ENCODE measurements at places on chromosomes 2 and 18.

DNA sequence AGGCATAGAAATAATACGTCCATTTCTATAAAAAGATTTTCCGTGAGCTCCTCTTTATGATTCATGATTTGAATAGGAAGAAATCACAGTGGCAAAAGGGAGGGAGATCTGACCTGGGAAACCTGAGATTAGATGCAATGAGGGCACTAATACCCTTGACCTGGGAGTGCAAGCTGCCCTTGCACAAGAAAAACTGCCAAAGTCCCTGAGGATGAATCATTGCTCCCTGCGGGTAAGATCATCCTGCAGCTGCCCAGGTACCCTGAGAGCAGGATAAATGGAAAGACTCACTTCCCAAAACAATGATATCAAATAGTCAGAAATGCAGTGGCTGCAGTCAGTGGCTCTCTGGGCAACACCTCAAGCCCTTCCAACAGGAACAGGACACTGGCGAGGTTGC, 11.6 kb downstream of the FHL2 start:
- no peak for DNase-seq

DNA sequence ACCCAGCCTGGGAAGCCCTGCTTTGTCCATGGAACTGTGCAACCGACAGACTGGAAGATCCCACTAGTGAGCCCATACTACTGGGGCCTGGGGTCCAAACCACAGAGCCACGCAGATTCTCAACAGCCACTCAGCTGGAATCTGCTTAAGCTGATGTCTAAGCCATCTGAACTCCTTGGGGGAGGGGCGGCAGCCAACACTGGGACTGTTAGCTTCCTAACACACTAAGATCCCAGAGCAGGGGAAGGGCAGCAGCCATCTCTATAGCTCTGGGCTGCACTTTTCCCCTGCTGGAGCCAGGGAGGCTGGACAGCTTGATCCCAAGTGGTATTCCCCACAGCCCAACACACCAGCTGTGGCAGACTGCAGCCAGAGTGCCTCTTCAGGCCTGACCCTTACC, 118.3 kb downstream of the RPRM start:
- DNase-seq, result no peak

DNA sequence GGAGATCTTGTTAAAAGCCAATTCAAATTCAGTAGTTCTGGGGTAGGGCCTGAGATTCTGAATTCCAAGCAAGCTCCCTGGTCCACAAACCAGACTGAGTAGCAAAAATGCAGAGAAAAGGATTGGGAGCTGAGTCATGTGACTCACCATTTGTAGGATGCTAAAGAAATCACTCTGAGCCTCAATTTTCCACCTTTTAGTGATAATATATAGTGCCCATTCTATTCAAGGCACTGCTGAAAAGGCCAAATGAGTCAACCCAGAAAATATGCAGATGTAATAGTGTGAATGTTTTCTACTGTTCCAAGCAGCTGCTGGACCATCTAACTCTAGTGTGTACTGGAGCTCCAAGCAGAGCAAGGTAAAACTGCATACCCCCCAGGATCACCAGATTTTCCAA, 47.2 kb downstream of the SLC14A2 start:
- peak; percentile 67 for DNase-seq

DNA sequence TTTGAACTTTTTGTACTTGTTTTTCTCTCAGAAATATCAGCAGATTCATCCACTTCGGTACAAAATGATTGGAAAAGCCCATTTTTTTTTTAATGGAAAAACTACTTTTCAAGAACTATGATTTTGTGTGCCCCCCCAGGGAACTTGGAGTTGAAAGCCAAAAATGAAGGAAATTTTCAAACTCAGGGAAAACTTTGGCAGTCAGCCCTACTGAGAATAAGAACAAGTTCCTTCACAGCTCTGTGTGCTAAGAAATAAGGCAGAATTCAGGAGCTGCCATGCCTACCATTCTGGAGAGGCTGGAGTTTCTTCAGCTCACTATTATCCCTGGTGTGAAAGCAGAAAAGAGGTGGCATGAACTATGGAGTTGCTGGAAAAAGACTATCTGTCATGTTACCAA, 226.0 kb upstream of the SLC35G4 start:
- DNase-seq, result no peak

DNA sequence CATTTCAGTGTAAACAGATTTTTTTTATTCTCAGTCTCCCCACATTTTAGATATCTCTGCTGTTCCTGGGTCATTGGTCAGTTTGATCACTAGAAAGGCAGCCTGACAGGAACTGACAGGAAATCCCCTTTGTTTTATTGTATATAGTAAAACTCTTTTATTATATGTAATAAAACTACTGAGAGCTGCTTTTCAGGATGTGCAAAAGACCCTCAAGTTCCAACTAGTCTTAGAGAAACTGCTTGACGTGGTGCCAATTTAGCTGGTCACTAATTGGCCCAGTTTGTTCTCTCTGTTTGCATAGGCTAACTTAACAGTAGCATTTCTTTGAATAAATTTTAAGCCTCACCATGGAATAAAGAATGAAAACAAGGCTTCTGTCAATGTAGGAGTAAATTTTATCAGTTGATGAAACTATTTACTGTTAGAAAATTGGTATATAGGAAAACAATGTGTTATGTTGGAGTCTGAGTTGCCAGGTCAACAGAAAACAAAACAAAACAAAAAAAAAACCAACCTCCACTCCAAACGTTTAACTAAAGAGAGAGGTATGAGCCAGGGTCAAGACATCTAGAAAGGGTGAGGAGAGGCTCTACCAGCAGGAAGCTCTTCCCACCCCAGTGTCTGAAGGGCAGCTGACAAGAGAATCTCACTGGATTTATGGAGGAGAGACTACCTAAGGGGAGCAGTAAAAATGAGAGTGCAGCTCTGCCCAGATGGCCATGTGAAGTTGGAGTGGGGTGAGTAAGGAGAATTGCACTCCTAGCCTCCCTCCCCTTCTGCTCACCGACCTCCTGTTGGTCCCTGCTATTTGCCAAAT, 184.6 kb downstream of the ST6GAL2 start:
- DNase-seq, result no peak

DNA sequence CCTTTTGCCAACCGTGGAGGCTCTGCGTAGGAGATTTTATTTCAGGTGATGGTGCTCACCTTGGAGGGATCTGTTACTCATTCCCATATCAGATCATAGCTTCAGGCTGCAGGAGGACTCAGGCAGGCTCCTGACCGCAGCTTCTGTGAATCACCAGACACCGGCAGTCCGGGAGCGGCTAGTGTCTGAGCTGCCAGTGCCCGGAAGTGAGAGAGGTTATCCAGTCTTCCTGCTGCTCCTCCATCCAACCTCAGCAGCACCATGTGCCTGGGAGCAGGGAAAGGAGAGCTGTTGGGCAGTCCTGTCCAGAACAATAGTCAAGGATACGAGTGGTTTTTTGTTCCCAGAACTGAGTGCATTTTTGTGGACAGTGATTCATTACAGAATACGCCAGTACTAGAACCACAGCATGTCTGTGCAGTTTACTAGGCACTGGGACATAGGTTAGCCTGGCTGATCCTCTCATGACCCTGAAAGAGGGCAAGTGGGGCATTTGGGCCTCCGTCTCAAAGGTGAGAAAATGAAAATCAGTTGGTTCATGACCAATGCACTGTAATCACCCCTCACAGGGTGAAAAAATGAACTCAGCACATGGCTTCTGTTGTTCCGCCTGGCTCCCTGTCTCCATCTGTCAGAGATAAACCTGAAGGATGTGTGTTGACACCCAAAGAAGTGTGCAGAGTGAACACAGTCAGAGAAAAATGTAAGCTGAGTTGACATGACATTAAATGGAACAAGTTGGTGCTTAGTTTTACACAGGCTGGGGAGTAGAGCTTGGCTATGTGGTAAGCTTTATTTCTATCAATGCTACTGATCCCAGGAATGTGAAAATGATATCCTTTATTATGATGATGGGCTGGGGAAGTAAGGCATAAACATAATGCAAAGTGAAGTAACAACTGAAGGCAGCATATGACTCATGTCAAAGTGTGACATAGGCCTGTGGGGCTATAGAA, 12.2 kb downstream of the FHOD3 start:
- DNase-seq, result peak; percentile 100

- no peak for DNase-seq
Observed at GRCh38 chr2:215507136-215507535, 71.3 kb upstream of the FN1 start.

DNA sequence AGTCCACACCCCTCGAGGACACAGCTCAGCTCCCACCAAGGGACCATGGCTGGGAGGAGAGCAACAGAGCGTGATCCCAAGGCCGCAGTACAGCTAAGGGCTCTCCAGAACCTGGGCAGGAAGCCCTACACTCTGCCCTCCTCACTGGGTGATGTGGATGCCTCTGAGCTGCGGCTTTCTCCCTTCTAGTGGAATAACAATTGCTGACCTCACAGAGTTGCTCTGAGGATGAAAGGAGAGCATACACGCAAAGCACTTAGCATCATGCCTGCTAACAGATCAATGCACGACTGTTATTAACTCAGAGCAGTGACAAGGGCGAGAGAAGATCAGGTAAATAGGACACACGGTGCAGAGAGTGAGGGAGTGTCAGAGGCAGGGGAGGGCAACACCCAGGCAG, 74.2 kb downstream of the ZFP36L2 start:
- no peak for DNase-seq

Measured in AG10803 (cell line).